ENCODE measurements at places on chromosomes 11 and 22.

DNA sequence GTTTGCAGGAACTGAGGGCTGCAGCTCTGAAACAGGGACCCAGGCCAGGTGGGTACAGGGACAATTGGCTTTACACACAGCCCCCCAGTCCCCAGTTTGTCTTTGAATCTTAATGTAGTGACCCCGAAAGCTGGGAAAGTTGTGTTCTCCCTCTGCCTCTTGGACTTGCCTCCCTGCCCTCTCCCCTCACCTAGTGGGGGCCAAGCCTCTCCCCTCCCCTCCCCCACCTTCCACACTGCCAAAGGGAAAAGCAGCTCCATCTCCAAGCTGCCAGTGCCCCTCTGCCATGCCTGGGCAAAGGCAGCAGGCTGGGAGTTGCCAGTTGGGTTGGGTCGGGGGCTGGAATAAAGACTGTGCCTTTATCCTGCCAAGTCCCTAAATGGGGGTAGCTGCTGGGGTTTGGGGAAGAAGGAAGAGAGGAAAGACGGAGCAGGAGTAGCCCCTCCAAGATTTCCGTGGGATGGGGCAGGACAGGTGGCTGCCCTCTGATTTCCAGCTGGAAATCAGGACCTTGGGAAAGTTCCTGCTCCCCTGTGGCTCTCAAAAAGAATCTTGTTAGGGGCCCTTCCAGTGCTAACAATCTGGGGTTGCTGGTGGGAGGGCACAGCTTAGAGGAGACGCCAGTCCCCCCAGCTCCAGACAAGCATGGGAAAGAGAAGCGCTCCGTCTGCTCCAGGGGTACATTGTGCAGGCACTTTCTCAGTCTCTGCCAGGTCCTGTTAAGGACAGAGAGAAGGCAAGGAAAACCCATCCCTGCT is 2.8 kb upstream of the CLCF1 start:
- DNase-seq = no peak

DNA sequence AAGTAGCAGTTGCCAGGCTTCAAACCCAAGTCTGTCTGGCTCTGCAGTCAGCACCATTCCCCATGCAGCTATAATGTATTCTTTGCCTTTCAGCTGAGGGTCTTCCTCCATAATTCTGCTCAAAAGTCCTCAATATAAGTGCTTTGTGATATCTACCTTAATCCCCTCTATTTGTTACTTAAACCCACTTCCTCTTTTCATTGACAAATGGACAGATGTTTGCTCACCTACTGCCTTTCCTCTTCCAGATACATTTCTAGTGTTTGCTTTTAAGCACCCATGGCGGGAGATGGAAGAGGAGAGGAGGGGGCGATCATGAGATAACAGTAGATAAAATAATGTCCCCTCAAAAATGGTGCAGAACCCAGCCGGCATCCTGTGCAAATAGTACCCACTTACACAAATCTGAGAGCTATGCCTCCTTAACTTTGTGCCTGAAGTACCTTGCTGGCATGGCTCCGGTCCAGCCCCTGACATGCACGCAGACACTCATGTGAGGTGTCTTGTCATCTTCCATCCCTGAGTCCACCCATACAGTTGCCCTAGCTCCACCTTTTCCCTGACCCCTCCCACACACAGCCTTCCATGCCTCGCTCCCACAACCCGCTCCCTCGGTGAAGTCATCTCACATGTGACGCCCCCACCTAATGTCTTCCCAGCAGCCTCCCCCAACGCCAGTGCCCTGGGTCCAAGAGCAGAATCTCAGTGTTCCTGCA is 109.6 kb downstream of the TRIM29 start:
- no peak for DNase-seq

DNA sequence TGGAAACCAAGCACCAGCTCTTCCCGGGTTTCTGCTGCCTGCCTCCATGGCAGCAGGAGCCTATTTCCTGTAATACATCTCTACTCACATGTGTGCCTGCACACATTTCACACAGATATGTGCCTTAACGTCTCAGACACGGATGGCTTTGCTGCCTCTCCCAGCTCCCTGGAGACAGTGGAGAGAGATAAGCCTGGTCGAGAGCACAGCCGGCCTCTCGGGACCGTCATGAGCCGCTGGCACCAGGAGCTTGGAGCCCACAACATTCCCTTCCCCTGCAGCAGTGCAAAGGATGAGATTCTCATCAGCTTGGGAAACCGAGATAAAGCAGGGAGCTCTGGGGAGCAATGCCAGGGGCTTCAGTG is 587.7 kb downstream of the BRD1 start:
- no peak for DNase-seq

DNA sequence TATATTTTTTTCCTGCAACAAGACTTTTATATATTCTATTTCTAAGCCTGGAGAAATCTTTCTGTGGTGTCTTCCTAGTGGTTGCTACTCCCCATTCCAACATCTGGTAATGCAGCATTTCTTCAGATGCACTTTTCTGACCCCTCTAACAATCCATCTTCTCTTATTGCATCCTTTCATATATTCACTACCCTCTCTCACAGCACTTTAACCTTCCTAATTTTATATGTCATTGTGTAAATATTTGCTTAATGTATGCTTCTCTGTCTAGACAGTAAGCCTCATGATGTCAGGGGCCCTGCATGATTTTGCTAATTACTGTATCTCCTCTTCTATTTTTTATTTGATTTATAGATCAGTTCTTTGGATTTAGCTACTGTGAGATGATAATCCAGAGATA is 701.6 kb downstream of the KCNA4 start:
- no peak for DNase-seq

DNA sequence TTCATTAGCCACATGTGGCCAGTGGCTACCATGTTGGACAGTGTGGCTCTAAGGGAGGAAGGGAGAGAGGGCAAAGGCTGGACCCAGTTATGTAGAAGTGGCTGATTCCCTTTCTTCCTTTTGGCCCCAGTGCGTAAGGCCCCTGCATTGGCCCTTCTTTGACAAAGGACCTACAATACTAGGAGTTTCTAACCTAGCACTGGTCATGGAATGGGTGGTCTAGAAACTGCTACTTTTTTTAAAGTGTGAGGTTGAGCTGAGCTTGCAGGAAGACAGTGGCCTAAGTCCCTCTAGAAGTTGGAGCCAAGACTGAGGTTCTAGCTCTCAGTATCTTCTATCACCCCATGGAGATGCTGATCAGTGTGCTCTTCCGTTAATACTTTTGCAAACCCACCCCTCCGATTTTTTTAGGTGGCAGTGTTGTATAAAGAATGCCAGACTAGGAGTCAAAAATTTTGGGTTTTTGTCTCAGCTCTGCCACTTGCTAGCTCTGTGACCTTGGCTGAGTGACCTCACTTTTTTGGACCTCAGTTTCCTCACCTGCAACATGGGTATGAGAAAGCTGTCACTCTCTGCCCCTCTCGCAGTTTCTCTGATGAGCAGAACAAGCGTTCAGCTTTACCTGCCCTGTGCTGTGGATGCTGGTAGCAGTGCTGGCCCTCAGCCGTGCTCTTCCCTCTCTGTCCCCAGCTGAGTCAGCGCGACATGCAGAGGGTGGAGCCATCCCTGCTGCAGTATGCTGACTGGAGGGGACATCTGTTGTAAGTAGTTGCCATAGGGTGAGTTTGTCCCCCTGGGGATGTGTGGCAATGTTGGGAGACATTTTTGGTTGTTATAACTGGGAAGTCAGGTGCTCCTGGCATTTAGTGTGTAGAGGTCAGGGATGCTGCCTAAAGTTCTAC is 6.9 kb downstream of the ACCS start:
- no peak for DNase-seq

DNA sequence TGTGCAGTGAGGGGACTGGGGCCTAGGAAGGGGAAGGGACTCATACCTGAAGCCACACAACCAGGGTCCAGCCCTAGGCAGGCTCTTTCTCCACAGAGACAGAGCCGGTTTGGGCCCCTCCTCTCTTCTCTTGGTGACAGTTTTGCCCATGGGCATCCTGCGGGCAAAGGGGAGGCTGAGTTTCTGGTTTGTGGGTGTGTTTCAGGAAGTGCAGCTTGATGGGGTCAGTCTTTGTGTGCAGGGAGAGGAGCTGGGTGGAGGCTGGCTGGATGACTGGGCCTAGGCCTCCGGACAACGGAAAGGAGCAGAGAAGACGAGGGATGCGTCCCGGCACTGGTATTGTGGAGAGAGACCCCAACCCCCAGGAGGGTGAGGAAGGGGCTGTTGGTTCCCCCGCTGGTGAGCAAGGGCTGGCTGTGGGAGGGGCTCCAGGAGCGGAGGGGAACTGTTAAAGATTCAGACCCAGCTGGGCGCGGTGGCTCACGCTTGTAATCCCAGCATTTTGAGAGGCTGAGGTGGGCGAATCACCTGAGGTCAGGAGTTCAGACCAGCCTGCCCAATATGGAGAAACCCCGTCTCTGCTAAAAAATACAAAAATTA is 23.4 kb upstream of the CELSR1 start:
- DNase-seq = no peak

GRCh38 chr22:48188231-48188721 is 1425.8 kb downstream of the TBC1D22A start:
- peak; percentile 30 for DNase-seq

DNA sequence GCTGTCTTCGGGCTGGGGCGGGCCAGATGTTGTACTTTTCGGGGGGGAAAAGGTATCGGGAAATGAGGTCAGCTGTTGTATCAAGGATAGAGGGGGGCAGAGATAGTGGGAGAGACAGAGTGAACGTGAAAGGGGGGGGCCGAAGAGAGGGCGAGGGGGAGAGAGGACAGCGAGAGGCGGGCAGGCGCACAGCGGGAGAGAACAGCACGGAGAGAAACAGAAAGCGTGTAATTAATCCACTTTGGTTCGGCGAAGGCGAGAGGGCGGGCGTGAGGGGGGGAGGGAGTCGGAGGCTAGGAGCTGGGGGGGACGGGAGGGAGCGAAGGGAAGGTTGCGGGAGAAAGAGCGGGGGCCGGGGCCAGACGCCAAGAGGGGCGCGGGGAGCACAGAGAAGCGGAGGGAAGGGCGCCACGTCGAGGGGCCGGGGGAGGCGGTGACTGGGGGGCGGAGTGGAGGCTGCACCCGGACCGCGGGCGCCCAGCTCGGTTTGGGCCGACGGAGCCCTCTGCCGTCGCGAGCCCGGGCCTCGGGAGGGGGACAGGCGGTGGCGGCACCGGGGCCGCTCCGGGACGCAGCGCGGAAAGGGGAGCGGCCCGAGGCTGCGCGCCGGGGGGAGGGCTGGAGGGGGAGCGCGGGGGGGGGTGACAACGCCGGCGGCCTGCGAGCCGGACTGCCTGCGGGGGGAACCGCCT is 612 bp downstream of the IGF2 start:
- DNase-seq = no peak

DNA sequence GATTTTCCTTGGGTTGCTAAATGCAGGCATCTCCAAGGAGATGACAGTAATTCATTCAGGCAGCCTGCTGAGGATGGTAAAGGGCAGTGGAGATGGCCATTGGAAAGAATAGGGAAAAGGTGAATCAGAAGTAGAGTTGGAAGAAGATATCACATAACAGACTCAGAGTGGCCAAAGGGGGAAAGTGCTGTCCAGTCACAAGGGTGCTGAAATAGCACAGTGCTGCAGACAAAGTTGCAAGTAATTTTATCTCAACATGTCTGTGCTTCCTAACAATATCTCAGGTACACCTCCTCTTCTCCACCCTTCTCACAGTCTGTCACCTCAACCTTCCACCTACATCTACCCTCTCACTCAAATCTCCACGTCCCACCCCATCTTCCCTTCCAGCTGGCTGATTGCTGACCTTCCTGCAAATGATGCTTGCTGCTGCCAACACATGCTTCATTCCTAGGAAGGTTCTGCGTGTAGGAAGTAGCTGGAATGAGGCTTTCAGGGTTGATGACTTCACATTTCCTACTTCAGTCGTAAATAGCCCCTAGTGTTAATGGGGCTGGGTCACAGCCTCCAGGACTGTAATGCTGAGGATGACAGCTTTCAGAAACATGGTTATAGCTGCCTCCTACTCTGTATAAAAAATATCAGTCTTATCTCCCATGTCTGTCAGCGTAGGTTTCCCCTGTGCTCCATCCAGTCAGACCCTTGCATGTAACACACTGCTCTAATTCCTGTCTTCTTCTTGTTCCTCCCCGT is 123.9 kb downstream of the CTNND1 start:
- no peak for DNase-seq

DNA sequence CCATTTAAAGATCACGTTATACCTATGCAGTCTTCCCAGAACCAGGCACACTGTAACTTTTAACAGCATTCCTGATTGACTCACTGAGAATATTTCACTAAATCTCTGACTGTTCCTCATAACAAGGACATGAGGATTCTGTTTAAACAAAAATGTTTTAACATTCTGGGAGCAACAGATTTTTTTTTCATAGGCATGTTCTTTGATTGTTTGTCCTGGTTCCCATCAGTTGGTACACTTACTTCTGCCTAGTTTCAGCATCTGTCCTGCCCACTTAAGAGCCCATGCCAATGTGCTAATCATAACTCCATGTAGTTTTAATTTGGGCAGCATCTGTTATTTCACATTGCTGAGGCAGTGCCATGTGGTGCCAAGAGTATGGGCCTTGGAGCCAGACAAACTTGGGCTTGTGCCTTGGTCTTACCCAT is 138.5 kb upstream of the CTSC start:
- no peak for DNase-seq

GRCh38 chr22:49633010-49633324 is 194.7 kb downstream of the BRD1 start:
- no peak for DNase-seq

- DNase-seq = no peak
Measured at GRCh38 chr22:19801340-19802000, 40.9 kb downstream of the TBX1 start.

GRCh38 chr22:37990301-37990700 is 5.9 kb upstream of the SOX10 start:
- no peak for DNase-seq

- DNase-seq = no peak
Measured at GRCh38 chr22:49749227-49749626, 78.4 kb downstream of the BRD1 start.

All from stimulated activated CD8-positive, alpha-beta memory T cell treated with anti-CD3 and anti-CD28 coated beads, Interleukin-4, amount 100 ng/mL, for 48 hours (primary cell).